Activated CD8-positive, alpha-beta memory T cell treated with anti-CD3 and anti-CD28 coated beads for 1 hour (primary cell): ENCODE measurements at places on chromosomes 1 and 21.

- no peak for DNase-seq
Observed at GRCh38 chr1:189627427-189627826, 850.2 kb downstream of the BRINP3 start.

DNA sequence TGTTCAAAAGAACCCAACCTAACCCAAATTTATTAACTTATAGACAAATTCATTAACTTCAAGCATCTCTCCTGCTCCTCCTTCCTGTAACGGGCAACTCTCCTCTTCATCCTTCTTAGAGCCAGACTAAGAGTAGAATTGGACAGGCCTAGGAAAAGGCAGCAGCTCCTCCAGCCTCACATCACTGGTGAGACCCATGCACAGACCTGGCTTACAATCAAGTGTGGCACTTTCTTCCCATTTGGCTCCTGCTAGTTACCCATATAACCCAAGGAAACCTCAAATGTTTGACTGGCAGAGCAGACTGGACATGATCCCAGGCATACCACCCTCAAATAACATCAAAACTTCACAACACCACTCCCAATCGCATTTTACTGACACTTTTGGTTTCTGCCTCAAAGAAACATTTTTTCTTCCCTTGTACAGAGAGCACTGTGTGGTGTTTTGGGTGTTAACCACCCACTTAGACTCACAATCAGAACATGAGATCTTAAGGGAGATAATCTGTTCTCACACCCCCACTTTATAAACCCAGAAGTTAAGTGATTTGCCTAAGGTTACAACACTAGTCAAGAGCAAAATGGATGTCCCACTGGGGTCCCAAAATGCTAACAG lies 101.4 kb downstream of the SIPA1L2 start:
- DNase-seq: no peak

DNA sequence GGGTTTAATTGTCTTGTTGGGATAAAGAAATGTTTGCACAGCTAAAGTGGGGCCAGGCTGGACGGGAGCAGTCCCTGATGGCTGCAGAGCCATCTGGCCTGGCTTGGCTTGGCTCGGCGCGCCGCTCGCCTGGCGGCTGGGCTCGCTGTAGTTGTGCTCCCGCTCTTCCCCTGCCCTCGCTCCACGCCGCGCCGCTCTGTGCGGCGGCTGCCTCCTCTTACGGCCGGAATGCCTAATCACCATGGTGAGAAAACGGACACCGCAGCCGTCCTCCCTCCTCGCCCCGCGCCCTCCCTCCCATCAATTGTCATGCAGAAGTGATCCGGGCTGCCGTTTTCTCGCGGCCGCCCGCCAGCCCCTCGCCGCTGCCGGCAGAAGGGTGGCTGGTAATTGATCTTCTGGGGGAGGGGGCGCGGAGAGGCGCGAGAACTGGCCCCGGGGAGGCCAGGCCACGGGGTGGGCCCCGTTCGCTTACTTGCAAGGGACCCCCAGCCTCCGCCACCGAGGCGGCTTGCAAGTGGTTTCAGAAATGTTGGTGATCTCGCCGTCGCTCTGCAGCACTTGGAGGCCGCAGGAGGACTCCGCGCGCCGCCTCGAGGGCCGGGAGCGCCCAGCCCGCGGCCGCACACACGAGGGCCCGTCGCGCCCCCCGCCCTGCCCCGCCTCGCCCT lies 12.4 kb downstream of the RNF220 start:
- DNase-seq: no peak

- DNase-seq: no peak
Observed at GRCh38 chr1:15370781-15371520, 38.7 kb upstream of the EFHD2 start.

GRCh38 chr1:81797701-81798100 lies 3.0 kb upstream of the ADGRL2 start:
- DNase-seq: no peak

DNA sequence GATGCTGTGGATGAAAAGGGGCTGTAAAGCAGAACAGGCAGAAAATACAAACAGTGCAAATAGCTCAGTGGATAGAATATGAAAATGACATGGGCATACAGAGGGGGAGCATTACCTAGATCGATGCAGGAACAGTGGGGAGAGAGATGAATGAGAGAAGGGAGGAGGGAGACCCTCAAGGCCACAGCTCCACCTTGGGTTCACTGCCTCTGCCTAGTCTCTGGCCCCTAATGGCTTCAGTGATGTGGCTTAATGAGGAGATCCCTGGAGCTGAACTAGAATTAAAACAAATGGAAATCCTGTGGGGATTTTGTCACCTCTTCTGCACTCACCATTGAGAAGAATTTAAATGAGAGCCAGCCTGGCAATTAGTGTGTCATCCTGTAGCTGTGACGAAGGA lies 165.0 kb downstream of the TNR start:
- DNase-seq: no peak

GRCh38 chr1:189424746-189425331 lies 1052.8 kb downstream of the BRINP3 start:
- DNase-seq: no peak

DNA sequence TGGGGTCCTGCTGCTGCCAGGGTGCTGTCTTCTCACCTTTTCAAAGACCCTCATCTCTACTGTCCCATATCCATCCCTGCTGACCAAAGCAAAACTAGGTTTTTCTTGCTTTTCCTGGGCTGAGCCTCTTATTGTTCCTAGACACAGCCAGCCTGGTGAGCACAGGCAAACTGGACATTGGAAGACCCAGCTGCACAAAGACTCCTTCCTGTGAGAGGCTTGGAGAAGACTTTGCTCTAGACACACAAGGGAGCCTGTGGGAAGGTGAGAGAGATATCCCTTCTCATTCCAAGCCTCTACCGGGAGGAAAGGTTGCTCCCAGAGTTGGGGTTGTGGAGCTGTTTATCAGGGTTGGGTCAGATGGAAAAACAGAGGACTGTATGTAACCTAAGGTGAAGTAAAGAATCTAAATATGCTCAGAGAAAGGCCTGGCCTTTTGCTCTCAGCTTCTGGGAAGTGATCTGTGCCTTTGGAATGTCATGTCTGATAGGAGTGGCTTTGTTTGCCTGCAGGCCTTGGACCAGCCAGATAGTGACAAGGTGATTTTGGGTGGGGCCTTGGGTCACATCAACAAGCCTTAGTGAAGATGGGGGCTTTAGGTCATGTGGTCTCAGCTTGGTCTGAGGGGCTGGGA lies 87.6 kb upstream of the RUNX1 start:
- no peak for DNase-seq

GRCh38 chr1:58513956-58514355 lies 32.6 kb downstream of the OMA1 start:
- DNase-seq: no peak

DNA sequence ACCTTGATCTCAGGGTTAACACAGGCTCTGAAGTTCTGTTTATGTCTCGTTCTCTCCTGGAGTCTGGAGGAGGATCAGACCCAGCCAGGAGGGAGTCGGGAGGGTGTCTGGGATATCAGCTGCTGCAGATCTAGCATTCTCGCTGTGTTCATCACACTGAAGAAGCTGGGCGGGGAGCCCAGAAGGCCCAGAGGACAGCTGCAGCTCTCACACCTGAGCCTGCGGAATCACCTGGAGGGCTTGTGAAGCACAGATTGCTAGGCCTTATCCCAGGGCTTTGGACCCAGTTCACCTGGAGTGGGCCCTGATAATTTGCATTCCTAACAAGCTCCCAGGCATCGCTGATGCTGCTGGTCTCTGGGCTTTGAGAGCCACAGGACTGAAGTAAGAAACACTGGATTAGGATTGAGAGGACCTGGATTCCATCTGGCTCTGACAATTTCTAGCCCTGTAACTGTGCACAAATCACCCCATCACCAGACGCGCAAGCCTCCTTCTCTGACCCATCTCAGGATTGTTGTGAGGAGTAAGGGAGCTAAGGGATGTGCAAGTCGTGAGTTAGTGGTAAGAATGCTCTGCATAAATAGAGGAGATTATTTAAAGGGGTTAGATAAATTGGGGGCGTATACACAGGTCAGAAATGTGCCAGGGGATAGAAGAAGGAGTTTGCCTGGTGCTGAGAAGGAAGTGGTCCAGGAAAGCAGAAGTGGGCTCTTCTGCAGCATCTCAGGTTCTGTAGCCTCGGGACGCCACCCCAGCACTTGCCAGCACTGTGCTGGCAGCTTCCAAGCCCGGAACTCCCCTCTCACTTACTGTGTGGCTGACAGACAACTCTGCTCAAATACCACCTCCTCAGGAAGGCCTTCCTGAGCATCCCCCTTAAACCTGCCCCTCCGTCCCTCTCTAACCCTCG lies 19.1 kb downstream of the ABCA4 start:
- no peak for DNase-seq
